ENCODE measurements at places on chromosomes 4 and X.

- DNase-seq, result no peak
Measured at GRCh38 chr4:19349416-19349815, 902.3 kb upstream of the SLIT2 start.

DNA sequence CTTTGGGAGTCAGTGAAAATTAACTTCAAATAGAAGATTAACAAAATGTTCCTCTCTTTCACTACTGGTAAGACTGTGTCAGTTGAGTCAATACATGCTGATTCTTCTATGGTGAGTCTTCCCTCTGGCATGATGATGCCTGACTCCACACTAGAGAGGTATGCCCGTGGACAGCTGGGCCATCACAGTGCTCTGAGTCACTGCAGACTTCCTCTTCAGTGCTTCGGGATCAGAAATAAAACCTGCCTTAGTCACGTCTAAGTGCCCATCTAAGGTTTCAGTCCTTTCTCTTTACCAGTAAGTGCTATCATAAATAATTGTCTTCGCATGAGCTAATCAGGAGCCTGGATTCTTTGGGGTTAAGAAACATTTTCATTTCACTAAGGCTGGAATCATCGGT, 1.6 kb upstream of the ASB5 start:
- DNase-seq, result no peak

DNA sequence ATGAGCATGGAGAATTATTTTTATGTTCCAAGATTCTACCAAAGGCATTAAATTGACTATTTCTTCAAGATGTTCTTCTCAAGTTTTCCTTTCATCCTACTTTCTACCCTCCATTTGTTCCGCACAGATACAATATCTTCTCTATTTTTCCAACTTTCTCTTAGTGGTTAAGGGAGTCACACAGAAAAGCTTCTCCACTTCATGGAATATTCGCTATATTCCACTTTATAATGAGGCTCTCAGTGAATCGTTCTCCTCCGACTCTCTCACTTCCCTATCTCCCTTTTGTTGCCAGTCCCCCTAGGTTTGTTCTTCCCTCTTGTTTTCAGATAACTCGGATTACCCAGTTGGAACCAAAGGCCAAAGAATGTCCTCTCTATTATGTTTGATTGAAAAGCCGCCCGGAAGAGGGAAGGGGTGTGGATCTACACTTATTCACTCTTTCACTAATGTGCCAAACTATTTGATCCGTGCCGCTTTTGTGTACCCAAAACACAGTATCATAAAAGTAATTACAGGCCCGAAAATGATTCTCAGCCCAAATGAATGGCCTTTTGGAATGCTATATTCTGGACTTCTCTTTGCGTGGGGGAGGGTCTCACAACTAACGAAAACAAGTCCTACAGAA, 1.2 kb downstream of the SH3D19 start:
- DNase-seq, result no peak

DNA sequence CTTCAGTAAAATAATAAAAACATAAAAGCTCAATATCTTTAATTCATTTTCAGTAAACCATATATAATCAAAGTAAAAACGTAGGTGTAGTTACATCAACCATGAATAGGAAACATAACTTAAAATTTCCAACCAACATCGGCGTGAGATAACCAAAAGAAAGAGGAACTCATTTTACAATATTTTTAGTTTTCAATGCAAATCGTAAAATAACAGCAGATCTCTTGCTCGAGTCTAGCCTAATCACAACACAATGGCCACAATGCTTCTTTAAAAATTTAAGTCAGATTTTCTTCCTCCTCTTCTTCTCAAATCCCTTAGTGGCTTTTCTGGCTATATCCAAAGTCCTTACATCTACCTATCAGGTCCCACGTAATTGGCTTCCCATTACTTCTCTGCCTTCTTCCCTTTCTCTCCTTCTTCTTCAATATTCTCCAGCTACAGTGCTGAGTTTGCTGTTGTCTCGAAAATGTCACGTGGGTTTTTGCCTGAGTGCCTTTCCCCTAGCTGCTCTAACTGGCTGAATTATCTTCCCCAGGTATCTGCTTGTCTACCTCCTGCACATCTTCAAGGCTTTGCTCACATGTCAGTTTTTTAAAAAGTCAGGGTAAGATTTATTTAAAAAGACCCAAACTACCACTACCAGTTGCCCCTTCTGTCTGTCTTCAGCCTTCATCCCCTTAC, 90.9 kb upstream of the BANK1 start:
- no peak for DNase-seq

- DNase-seq, result no peak
Measured at GRCh38 chr4:98945297-98945850, 16.4 kb upstream of the EIF4E start.

DNA sequence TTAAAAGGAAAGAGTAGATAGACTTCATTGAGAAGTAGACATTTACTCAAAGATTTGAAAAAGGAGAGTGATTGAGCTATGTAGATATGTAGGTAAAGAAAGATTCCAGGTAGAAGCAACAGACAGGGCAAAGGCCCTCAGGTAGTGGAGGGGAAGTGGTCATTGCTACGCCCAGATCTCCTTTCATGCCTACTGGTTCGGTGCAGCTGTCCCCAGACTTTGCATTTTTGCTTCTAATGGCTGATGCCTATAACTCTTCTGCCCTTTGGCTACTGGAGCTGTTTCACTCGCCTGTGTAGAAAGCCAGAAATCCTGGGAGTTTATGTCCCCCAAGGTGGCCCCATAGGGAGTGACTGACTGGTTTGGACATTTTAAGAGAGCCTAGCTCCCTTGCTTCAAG, 16.9 kb upstream of the ARMCX2 start:
- no peak for DNase-seq
